Effector memory CD4-positive, alpha-beta T cell (primary cell): ENCODE measurements at places on chromosomes 11 and 22.

DNA sequence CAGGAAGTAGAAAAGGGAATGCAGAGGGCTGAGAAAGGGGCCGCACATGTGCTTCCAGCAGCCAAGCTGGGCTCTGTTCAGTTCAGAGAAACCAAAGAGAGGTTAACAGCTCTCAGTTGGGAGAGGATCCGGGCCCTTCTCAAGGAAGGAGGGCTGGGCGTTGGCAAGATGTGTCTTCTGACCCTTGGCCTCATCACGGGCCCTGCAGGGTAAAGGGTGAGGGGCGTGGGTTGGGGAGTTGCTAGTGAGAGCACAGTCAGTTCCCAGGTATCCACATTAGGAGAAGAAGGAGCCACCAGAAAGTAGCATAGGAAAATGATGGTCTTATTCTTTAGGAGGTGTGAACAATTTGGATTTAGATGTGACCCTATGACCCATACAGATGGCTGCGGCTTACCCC lies 73.0 kb downstream of the OSBP2 start:
- DNase-seq: no peak

- no peak for DNase-seq
Measured at GRCh38 chr11:76806131-76806530, 23.0 kb downstream of the TSKU start.

DNA sequence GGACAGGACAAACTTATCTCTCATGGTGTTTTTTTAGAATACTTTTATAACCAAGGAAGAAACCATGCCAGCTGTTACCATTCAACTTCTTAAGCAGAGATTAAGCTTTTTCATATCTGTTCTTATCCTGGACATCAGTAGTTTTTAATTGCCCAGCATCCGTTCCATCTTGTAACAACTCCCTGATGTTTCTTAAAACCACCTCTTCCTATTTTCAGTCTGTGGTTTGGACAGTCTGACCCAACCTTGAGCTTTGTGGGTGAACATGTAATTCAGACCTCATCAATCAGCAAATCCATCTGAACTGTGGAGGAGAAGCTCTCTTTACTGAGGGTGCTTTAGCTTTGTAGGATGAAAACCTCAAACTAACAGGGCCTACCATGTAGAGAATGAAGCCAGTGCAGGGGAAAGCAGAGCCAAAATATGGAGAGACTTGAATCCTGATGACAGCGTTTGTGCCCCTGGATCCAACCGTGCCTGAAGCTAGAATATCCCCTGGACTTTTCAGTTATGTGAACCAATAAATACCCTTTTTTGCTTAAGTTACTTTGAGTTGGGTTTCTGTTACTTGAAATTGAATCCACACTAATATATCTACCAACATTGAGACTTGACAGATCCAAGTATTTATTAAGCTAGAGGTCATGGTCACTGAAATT lies 9.4 kb downstream of the TUG1 start:
- DNase-seq: no peak

- DNase-seq: no peak
Measured at GRCh38 chr22:19951346-19951745, 9.7 kb upstream of the TXNRD2 start.

- DNase-seq: no peak
Measured at GRCh38 chr11:72778535-72779494, 15.0 kb downstream of the STARD10 start.

- DNase-seq: no peak
Measured at GRCh38 chr22:29499852-29500251, 19.8 kb downstream of the NEFH start.

- no peak for DNase-seq
Measured at GRCh38 chr11:134821422-134821821, 409.4 kb upstream of the B3GAT1 start.

DNA sequence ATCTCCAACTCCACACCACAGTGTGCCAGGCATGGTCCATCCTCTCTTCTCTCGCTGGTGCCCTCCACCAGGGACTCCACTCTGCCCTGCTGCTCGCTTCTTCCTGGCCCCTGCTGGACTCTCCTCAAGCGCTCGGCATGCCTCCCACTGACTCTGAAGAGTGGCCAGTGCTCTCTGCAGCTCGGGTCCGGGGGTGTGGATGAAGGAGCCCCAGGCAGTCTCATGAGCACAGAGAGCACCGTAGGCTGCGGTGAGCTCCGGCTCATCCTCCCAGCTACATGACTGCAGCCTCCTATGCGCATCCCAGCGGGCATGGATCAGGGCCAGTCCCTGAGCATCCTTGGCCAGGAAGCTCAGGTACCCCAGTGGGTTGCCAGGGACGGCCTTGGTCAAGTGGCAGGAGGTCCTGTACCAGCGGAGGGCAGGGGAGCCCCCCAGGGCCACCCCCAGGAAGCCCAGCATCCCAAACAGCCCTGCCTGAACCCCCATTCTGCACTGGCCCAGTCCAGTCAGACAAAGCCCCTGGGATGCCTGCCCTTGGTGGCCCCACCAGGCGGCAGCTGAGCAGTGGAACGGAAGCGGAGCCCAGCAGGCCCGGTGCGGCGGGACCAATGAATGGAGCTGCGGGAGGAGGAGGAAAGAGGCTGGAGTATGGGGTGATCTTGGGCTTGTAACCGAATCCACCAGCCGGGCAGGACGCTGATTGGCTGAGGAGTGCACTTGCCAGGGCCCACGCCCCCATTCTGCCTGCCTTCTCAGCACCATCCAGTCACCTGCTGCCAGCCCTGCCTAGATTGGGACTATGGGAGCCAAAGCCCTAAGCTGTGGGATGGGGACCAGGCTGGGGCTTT lies at the start of gene PLA2G3:
Gene PLA2G3, minus strand, starts transcription at position 643 of the 851 bp plus-strand sequence. Its CDS starts 154 bp downstream, at position 489.
- DNase-seq: no peak

DNA sequence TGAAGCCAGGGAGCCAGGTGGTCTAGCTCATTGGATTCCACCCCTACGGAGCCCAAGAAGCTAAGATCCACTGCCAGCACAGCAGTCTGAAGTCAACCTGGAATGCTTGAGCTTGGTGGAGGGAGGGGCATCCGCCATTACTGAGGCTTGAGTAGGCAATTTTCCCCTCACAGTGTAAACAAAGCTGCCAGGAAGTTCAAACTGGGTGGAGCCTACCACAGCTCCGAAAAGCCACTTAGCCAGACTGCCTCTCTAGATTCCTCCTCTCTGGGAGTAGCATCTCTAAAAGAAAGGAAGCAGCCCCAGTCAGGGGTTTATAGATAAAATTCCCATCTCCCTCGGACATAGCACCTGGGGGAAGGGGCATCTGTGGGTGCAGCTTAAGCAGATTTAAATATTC lies 620.3 kb downstream of the NELL1 start:
- no peak for DNase-seq

DNA sequence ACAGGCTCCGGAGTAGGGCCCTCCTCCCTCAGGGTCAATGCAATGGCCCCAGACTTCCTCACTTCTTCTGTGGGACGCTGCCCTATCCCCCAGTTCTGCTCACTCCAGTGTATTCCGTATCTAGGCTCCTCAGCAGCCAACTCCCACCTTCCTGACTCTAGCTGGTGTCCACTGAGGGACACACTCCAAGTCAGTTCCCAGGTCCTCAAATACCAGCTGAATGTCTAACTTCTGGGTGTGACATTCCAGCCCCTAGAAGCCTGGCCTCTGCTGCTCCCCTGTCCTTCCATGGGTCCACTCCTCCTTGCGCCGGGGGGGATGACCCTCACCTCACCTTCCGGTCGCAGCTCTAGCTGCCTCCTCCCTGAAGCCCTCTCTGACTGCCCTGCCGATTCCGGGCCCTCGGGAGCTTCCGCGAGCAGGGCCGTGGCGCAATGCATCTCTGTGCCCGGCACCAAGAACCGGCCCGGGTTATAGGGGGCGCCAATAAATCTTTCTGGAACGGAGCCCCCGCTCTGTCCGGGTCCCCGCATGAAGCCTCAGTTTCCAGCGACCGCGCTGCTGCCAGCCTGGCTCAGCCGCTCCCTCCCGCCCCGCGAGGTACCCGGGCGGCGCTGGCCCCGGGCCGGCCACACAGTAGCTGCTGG lies 15.4 kb downstream of the BAD start:
- DNase-seq: no peak

GRCh38 chr22:37276776-37277175 lies 5.5 kb upstream of the CYTH4 start:
- no peak for DNase-seq

- DNase-seq: no peak
Measured at GRCh38 chr11:67303835-67304411, 593 bp downstream of the SSH3 start.

GRCh38 chr11:115304774-115305472 lies 199.3 kb downstream of the CADM1 start:
- DNase-seq: no peak

GRCh38 chr11:22635689-22636088 lies 10.1 kb upstream of the FANCF start:
- DNase-seq: no peak

DNA sequence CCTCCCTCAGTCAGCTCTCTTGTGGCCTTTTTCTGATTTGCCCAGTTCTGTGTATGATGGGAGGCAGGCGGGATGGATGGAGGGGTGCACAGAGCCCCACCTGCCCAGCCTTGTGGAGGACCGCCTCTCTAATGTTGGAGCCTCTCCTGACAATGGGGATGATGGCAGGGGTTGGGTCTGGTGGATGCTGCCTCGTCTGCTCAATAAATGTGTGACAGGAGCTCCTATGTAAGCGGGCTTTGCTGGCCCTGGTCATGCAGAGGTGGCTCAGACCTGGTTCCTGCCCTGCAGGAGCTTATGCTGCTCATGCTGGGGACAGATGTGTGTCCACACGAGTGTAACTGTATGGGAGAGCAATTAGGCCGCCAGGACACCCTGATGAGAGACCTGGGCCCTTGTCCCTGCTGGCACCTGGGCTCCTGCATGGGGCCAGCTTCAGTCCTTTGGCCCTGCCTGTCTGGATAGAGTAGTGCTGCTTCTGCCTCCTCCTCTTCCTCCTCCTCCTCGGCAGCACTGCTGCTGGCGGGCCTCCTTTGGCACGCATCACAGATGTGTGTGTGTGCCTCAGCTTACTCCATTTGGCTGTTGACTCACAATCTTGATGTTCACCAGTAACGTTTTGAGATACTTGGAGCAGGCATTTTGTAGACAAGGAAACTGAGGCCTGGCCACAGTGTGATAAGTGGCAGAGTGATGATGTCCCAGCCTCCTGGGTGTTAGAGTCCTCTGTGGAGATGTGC lies 131.0 kb downstream of the TBC1D22A start:
- DNase-seq: no peak

GRCh38 chr11:76176463-76176862 lies 29.8 kb downstream of the WNT11 start:
- no peak for DNase-seq

DNA sequence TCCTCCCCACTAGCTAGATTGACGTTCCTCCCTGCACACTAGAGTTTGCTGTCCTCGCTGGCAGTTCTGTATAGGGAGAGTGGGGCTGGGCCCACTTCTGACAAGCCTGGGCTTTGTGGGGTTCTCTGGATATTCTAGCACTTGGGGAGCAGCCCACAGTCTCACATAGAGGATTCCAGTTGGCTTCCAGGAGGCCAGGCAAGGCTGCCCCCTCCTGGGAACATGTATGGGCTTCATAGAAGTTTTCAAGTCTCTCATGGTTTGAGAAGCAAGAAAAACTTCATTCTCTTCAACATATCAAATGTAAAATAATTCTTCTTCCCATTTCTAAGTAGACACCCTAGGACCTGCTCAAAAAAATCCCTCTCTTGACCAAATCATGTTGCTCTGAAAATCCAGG lies 87.5 kb downstream of the NAV2 start:
- DNase-seq: no peak

DNA sequence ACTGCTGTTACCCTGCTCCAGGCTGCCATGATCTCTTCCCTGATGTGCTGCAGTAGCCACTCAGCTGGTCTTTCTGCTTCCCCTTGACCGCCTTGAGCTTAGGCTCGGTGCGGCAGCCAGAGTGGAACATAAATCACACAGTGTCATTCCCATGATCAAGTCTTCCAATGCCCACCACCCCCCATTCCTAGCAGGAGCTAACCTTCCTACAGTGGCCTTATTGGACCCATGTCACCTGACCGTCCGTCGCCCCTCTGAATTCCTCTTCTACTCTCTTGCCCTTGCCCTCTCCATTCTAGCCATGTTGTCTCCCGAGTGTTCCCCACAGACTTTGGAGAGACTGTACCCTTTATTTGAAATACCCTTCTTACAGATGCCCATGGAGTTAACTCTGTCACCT lies 43.4 kb downstream of the OTOG start:
- DNase-seq: no peak

- no peak for DNase-seq
Measured at GRCh38 chr11:66360406-66361073, 11.0 kb downstream of the SLC29A2 start.

DNA sequence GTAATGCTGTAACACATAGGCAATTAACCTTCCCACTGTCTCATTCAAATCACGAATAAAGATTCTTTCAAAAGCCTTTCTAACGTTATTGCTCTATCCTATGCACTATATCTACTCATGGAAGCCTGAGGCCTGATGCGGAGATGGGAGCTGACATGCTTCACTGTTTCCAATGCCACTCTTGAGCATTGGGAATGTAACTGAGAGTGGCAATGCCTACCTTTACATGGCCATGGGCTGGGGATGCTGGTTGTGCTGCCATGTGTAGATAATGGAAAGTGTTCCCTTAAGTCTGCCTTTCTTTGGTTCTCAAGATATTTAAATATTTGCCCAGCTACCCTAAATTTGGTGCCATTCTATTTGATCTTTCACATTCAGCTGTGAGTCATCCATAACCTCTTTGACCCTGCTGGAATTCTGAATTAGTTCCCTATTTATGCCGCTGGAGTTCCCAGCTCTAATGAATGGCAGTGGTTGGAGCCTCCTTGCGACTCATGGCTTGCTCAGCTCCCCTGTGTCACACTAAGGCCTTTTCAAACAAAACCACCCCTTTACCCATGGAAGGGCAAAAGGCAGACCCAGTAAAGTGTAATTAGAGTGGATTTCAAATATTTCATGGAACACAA lies 21.4 kb upstream of the DKK3 start:
- DNase-seq: no peak

DNA sequence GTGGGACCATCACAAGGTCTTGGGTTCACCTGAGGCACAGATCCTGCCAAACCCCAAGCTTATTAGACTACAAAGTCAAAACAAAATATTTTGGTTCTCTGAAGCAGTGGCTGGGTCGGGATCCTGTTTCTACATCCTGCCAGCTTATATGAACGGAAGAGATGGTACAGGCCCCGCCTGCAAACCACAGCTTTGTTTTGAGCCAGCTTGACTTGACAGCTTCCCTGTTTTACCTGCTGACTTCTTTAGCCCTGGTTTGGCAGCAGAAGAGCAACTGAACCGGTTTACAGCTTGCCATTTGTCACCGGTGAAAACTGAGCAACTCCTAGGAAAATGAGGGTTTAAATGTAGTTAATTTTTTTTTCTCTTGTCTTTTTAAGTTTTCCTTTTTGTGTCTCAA lies 11.4 kb downstream of the PACS1 start:
- DNase-seq: peak; percentile 74
